ENCODE measurements at places on chromosomes 12 and 14.
A peak's percentile ranks its signal among the peaks of the same experiment; 100 is the strongest.

GRCh38 chr14:82636426-82636825 is 1102.8 kb upstream of the SEL1L start:
- no peak overlapping the region for H3K27ac ChIP-seq
- no peaks in the 10 kb centered on the region for H3K36me3 ChIP-seq
- peaks cover 7% of the 10 kb centered on the region for H3K4me1 ChIP-seq
- H3K4me3 ChIP-seq: no peak overlapping the region
- DNase-seq: no peak

GRCh38 chr14:52663850-52664249 is 31.5 kb downstream of the ERO1A start:
- no peaks in the 10 kb centered on the region for H3K4me1 ChIP-seq
- H3K27ac ChIP-seq: no peak overlapping the region
- H3K27me3 ChIP-seq: no peaks in the 10 kb centered on the region
- no peak overlapping the region for H3K4me3 ChIP-seq
- H3K36me3 ChIP-seq: peaks cover 47% of the 10 kb centered on the region

DNA sequence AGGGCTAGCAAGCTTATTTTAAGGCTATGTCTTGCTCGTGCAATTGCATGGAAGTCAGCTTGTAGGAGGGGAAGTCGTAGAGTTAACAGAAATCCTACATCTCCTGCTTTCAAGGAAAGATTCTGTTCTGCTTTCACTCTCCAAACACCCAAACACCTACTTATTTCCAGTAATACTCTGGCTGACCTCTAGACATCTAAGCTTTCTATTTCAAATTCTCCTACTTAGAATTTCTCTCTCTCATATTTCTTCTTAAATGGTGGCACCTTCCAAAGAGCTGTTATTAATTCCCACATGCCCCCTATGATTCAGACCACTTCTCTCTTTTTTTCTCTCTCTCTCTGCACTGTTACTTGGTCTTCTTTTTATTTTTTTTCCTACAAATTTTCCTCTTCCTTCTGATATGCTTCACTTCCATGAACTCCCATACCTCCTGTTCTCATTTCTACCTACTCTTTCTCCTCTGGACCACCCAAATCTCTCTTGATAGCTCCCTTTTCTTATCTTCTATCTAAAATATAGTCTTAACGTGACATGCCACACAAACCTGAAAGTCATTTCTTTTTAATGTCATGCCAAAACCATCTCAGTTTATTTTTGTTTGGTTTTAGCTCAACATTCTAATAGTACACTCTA is 90.8 kb downstream of the RPS6KA5 start:
- no peaks in the 10 kb centered on the region for H3K36me3 ChIP-seq
- H3K27me3 ChIP-seq: no peaks in the 10 kb centered on the region
- H3K4me3 ChIP-seq: no peak overlapping the region
- no peak for DNase-seq

GRCh38 chr12:47846294-47846996 is 26.7 kb upstream of the HDAC7 start:
- no peak overlapping the region for H3K4me3 ChIP-seq
- H3K27ac ChIP-seq: no peak overlapping the region
- peaks cover 14% of the 10 kb centered on the region for H3K27me3 ChIP-seq
- no peaks in the 10 kb centered on the region for H3K36me3 ChIP-seq

DNA sequence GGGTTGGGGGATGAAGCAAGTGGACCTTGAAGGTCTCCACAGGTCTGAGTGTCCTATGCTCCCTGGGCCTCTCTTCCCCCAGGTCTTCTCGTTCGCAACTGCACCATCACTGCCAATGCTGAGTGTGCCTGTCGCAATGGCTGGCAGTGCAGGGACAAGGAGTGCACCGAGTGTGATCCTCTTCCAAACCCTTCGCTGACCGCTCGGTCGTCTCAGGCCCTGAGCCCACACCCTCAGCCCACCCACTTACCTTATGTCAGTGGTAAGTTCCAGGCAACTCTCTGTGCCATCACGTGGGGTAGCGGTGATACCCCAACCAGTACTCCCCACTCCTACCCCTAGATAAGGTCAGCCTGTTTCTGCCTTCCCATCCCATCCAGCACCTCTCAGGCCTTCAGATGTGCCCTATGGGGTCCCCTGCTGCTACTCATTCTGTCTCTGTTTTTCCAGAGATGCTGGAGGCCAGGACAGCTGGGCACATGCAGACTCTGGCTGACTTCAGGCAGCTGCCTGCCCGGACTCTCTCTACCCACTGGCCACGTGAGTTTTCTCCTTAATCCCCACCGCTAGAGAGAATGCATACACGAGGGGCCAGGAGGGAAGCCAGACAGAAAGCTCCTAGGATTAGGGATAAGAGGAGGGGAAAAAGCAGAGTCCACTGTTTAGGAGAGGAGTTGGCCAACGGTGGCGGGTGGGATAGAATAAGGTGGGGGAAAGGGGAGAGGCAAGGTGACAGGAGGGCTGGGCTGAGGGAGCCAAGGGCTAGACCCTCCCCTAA is 1.6 kb upstream of the TAPBPL start:
- peaks cover 53% of the 10 kb centered on the region for H3K4me1 ChIP-seq
- peak overlapping the region; percentile 97 for H3K27ac ChIP-seq
- H3K4me3 ChIP-seq: peak overlapping the region; percentile 79
- peaks cover 44% of the 10 kb centered on the region for H3K36me3 ChIP-seq
- peaks cover 4% of the 10 kb centered on the region for H3K27me3 ChIP-seq

- no peak for DNase-seq
- no peaks in the 10 kb centered on the region for H3K36me3 ChIP-seq
- no peak overlapping the region for H3K4me3 ChIP-seq
Measured at GRCh38 chr14:81311778-81312177, 88.3 kb downstream of the STON2 start.

DNA sequence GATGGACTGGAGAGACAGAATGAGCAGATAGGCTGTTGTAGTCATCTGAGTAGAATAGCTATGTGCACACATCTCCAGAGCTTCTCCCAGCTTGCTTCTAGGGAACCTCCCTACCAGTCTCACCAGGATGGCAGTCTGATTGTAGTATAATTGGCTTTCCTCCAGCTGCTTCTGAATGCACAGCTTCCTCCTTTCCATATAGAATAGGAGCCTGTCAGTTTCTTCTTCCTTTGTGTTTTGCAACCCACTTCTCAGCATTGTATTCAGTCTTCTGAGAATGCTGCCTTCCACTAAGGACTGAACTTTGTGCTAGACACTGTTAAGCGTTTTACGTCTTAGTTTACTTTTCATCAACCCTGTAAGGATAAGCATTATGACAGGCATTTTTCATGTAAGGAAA is 2.2 kb upstream of the CSAD start:
- H3K4me3 ChIP-seq: peak overlapping the region; percentile 0
- H3K36me3 ChIP-seq: peaks cover 39% of the 10 kb centered on the region
- H3K27ac ChIP-seq: no peak overlapping the region
- H3K4me1 ChIP-seq: peaks cover 50% of the 10 kb centered on the region
- H3K27me3 ChIP-seq: no peaks in the 10 kb centered on the region

- H3K36me3 ChIP-seq: no peaks in the 10 kb centered on the region
- no peak overlapping the region for H3K4me3 ChIP-seq
- no peaks in the 10 kb centered on the region for H3K4me1 ChIP-seq
- H3K27ac ChIP-seq: no peak overlapping the region
- no peak for DNase-seq
Measured at GRCh38 chr14:57560681-57561080, 67.0 kb upstream of the CCDC198 start.

- DNase-seq: no peak
- no peak overlapping the region for H3K4me3 ChIP-seq
- H3K36me3 ChIP-seq: no peaks in the 10 kb centered on the region
- no peak overlapping the region for H3K27ac ChIP-seq
- no peaks in the 10 kb centered on the region for H3K4me1 ChIP-seq
- no peaks in the 10 kb centered on the region for H3K27me3 ChIP-seq
Measured at GRCh38 chr12:91007531-91008290, 2.9 kb upstream of the EPYC start.

DNA sequence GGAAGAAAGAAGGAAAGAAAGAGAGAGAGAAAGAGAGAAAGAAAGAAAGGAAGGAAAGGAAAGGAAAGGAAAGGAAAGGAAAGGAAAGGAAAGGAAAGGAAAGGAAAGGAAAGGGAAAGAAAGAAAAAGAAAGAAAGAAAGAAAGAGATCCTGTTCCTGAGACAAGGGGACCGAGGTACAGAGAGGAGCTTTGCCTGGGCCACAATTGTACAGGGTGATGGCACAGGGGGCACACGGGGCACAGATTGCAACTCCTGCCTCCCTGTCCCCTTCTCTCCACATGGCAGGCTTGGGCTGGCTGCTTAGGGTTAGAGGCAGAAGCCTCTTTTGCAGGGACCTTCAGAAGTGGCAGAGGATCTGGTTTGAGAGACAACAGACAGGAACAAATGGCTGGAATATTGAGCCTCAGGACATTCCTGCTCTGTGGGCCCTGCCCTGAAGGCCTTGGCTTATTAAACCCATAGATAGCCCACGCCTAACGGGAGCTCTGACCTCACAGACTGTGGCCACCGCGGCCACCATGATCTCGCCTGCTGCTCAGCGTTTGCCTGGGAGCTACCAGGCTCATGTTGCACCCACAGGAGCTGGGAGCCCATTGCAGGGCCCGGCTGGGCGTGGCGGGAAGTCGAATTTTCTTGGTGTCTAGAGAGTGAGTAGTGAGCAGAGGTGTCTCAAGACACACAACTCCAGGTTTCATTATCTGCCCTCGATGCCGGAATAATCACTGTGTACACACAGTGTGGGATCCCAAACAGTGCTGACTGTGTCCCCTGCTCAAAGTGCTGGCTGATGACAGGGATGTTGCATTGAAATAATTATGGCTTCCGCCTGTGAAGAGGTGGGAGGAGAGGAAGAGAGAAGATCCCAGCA is 147.9 kb upstream of the NCOR2 start:
- H3K4me1 ChIP-seq: peaks cover 32% of the 10 kb centered on the region
- H3K4me3 ChIP-seq: no peak overlapping the region
- DNase-seq: no peak
- H3K36me3 ChIP-seq: no peaks in the 10 kb centered on the region
- H3K27ac ChIP-seq: no peak overlapping the region

DNA sequence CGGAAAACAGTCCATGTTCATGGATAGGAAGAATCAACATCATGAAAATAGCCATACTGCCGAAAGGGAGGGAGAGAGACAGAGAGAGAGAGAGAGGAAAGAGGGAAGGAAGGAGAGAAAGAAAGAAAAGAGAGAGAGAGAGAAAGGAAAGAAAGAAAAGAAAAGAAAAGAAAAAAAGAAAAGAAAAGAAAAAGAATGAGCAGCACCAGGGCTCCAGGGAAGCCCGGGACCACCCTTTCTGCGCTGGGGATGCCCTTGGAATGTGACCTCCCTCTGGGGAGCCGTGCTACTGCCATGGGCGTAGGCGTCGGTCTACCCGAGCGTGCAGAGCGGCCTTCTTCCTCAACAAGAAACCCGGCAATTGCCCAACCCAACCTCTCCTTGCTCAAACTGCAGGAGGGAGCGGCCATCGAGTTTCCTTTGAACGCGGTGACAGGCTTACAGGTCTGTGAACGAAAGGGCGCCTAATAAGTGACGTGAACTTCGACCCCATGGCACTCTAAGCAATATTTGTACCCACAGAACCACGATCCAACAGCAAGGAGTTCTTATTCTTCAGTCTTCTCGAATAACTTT is 16.9 kb downstream of the OR6S1 start:
- no peak overlapping the region for H3K27ac ChIP-seq
- no peak for DNase-seq
- no peaks in the 10 kb centered on the region for H3K27me3 ChIP-seq
- H3K36me3 ChIP-seq: no peaks in the 10 kb centered on the region

- no peaks in the 10 kb centered on the region for H3K4me1 ChIP-seq
- no peak overlapping the region for H3K27ac ChIP-seq
- no peak for DNase-seq
- H3K36me3 ChIP-seq: no peaks in the 10 kb centered on the region
Measured at GRCh38 chr12:126061777-126062176, 996.5 kb downstream of the AACS start.

- H3K36me3 ChIP-seq: peaks cover 23% of the 10 kb centered on the region
- peaks cover 79% of the 10 kb centered on the region for H3K4me1 ChIP-seq
- H3K27ac ChIP-seq: peak overlapping the region; percentile 90
- no peak overlapping the region for H3K4me3 ChIP-seq
- no peaks in the 10 kb centered on the region for H3K27me3 ChIP-seq
- DNase-seq: no peak
Measured at GRCh38 chr12:108804271-108804953, 53.0 kb downstream of the SSH1 start.

DNA sequence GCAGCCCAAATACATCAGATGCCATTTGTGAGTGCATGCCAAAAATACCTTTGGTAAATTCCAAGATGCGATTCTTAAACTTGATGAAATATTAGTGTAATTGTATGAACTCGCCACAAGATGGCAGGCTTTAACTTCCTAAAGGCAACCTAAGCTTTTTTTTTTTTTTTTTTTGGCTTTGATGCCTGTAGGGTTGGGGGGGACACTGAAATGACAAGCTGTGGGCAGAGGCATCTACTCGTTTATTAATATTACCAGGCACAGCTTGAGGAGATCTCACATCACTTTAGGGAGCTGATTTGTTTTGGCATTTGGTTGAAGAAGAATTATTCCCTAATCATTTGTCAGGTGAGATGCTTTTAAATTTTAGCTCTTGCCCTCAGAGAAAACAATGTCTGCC is 126.7 kb upstream of the CCDC196 start:
- no peaks in the 10 kb centered on the region for H3K36me3 ChIP-seq
- DNase-seq: no peak
- H3K27ac ChIP-seq: no peak overlapping the region
- H3K27me3 ChIP-seq: no peaks in the 10 kb centered on the region

- no peak for DNase-seq
- peaks cover 13% of the 10 kb centered on the region for H3K4me1 ChIP-seq
- H3K27ac ChIP-seq: no peak overlapping the region
- H3K36me3 ChIP-seq: no peaks in the 10 kb centered on the region
- no peak overlapping the region for H3K4me3 ChIP-seq
Measured at GRCh38 chr14:35243956-35244355, 48.2 kb upstream of the PSMA6 start.

DNA sequence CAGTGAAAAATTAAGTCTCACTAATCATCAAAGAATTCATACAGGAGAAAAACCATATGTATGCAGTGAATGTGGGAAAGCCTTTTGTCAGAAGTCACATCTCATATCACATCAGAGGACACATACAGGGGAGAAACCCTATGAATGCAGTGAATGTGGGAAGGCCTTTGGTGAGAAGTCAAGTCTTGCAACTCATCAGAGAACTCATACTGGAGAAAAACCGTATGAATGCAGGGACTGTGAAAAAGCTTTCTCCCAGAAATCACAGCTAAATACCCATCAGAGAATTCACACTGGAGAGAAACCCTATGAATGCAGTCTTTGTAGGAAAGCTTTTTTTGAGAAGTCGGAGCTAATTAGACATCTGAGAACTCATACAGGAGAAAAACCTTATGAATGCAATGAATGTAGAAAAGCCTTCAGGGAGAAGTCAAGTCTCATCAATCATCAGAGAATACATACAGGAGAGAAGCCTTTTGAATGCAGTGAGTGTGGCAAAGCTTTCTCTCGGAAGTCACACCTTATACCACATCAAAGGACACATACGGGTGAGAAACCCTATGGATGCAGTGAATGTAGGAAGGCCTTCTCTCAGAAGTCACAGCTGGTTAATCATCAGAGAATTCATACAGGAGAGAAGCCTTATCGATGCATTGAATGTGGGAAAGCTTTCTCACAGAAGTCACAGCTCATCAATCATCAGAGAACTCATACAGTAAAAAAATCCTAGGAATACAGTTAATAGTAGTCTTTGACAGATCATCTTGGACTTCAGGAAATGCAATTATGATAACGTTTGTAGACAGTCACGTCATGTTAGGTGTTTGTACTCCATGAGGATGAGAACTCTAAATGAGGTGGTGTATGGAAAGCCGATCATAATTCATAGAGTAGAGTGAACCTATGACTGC is 21.1 kb downstream of the ZNF84 start:
- H3K4me1 ChIP-seq: no peaks in the 10 kb centered on the region
- no peak overlapping the region for H3K4me3 ChIP-seq
- H3K27ac ChIP-seq: no peak overlapping the region
